ENCODE measurements at places on chromosomes 13 and 19.
A peak's percentile ranks its signal among the peaks of the same experiment; 100 is the strongest.

DNA sequence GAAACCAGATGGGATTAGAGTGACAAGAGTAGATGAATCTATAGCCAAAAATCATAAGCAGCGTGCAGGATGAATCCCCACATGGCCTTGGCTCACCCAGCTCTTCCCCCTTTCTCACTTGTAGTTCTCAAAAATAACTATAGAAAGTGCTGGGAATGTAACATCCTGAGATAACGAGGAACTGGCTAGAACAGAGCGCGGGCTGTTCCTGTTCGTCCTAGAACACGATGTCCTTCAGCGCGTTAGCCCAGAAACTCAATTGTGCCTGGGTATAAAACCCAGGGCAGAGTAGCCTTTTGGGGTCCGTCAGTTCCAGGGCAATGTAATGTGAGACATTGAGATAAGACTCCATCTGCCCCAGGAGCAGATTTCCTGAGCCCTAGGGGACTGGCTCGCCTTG lies 326.2 kb downstream of the TSHZ3 start:
- no peak for DNase-seq

DNA sequence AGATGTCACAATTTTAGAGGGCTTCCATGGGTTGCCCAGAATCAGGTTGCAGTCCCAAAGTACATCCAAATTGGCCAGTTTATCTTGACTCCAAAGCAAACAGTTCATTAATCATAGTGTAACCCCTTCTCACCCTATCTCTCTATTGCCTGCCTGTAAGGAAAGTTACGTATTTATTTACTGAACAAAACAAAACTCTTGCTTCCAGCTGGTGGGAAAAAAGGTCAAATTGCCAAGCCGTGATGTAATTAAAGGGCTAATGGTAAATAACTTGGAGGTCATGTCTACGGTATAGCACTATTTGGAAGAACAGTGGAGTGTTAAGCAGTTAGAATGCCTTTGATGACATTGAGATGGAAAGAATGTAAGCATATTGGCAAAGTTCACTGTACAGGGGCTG lies 214.0 kb downstream of the DLEU7 start:
- peak; percentile 67 for DNase-seq

DNA sequence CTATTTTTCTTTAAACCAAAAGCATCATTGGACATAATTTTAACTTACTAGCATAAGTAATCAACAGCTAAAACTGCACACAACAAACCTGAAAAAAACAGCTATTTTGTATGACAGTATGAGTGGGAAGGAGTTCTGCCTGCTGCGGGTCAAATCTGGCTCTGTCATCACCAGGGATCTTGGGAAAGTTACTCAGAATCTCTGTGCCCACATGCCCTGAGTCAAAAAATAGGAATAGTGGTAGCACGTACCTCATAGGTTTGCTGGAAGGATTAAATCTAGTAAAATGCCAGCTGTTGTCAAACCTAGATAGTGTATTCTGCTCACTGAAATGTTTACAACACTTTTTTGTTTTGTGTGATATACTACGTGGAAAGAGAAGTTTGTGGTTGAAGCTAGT lies 1.1 kb downstream of the CLN5 start:
- DNase-seq = no peak

DNA sequence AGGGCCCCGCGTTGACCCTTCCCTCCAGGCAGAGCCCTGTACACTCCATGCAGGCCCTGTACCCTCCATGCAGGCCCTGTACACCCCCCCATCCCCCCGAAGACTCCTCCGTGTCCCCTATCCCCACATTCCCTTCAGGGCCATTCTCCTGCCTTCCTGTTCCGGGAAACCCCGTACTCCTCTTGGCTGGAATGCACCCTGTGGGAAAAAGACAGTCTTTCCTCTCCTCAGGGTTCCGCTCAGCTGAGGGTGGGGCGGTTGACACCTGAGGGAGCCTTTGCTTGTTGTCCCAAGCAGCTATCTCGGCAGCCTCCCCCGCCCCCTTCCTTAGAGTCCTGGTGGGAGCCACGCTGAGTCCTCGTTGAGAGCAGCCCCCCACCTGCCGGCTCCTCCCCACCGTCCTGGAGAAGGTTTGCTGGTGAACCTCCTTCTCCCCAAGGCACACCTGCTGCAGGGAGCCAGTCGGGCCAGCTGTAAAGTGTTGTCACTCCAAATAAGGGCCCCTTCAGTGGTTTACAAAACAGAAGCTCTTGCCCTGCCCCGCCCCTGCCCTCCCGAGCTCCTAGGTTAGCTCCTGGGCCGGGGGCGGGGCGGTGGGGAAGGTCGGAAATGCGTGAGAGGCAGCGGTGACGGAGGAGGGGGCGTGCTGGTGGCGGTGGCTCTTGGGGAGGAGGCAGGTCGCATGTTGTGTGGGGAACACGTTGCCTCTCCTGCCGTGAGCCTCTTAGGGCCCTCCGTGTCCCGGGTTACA lies 1.5 kb downstream of the GNA11 start:
- DNase-seq = peak; percentile 18

- DNase-seq = no peak
Observed at GRCh38 chr19:5503598-5503997, 48.4 kb downstream of the ZNRF4 start.

- no peak for DNase-seq
Observed at GRCh38 chr19:18460900-18461299, 23.0 kb upstream of the ISYNA1 start.

- DNase-seq = no peak
Observed at GRCh38 chr19:48480183-48480557, 11.0 kb downstream of the CYTH2 start.

Measured in NCI-H69 (cell line).